Activated T-cell treated with anti-CD3 and anti-CD28 coated beads, Interleukin-2, amount 50 U/mL, for 72 hours (primary cell): ENCODE measurements at places on chromosomes 3 and 15.

- DNase-seq, result no peak
These were observed 59.9 kb downstream of the CACNA2D3 start for GRCh38 chr3:54182242-54182641.

- no peak for DNase-seq
These were observed 21.0 kb upstream of the NFKBIZ start for GRCh38 chr3:101828276-101828675.

GRCh38 chr15:34147371-34148140 is 45.7 kb downstream of the PGBD4 start:
- DNase-seq, result no peak

DNA sequence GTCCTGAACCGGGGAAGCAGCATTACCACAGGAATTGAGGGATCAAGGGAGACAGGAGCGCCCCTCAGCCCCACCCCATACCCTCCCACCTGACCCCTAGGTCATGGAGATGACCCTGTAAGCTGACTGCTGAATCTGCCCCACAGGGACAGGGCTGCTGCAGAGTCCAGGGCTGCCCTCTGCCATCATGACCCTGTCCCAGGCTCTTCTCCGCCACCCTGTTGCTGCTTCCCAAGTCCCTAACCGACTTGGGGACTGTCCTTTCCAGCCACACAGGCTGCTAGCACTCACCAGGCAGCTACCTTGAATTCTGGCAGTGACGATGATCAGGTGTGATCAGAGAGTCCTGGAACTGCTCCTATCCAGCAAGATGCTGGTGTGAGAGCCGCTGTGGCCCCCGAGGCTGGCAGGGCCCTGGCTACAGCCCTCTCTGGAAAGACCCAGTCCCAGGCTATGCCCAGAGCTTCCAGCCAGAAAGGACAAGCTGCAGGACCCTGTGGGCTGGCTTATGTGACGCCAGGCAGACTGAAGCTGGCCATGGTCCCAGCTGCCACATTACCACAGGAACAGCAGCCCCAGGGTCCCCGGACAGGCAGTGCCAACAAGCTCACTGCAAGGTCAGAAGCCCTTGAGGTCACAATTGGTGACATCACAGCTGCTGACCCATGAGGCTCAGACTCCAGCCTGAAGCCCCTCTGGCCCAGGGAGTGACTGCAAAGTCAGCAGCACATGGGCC is at the start of gene C3orf22:
TSS of gene C3orf22 (minus strand) at position 597 of the 736 bp plus-strand sequence. CDS start 5,542 bp downstream, outside the sequence.
- DNase-seq, result no peak

DNA sequence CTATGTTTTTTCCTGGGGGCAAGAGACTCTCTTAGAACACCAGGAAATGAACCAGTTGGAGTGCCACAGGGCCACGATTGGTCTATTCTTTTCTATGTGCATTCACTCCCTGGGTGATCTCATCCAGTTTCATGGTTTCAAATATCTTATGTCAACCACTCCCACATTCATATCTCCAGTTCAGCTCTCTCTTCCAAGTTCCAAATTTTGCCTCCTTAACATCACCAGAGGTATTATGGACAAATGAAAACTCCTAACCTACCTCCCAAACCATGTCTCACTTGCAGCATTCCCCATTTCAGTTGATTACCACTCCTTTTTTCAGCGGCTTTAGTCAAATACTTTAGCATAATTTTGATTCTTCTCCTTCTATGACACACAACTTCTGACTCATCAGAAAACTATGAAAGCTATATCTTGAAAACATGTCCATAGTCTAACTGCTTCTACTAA is 203.1 kb upstream of the SEMA6D start:
- DNase-seq, result no peak

- no peak for DNase-seq
These were observed 5.5 kb downstream of the PLS1 start for GRCh38 chr3:142601713-142602112.

- peak; percentile 11 for DNase-seq
These were observed 252.0 kb downstream of the CACNA2D3 start for GRCh38 chr3:54374214-54374852.

DNA sequence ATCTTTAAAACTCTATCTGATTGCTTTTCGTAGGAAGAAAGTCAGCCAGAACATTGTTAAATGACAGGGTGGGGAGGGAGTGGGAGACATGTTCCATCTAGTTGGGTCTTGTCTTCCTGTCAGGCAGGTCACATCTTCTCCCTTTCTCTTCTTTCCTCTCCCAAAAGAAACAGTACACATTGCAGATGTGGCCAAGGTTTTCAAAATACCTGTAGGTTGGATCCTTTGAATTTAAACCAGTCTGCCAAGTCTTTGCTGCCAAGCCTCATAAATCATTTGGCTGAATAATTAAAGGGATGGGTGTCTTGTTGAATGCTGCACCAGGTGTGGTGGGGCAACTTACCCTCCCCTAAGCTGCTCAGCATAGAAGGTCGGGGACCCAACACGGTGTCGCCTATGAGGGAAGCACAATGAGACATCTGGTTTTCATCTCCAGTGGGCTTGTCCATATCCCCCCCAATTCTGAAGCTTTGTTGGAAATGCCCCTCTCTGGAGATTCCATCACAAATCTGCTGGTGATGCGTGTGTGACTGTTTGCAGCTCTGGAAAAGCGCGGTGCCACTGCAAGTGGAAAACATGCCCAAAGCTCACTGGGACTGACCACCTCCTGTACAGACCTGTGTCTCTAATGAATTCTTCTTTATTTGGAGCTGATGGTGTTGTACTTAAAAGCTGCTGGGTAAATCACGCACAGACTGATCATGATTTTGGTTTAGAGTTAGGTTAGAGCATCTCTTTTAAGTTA is 112.6 kb downstream of the FILIP1L start:
- no peak for DNase-seq

GRCh38 chr15:74808078-74808839 is 4.4 kb upstream of the LMAN1L start:
- DNase-seq, result no peak

- no peak for DNase-seq
These were observed 34.9 kb upstream of the LINGO1 start for GRCh38 chr15:77667338-77668234.

- no peak for DNase-seq
These were observed 66.2 kb upstream of the TPM1 start for GRCh38 chr15:62976301-62976881.

GRCh38 chr3:144947895-144948294 is 976.3 kb downstream of the DIPK2A start:
- no peak for DNase-seq
